ENCODE measurements at places on chromosomes 11 and 22.

DNA sequence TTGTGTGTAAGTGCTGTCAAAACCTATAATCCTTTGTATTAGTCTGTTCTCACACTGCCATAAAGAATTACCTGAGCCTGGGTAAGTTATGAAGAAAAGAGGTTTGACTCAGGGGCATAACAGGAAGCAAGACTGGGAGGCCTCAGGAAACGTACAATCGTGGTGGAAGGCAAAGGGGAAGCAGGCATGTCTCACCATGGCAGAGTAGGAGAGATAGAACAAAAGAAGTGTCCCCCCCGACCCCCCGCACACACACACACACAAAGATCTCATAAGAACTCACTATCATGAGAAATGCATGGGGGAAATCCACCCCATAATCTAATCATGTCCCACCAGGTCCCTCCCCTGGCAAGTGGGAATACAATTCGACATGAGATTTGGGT, 2.3 kb upstream of the USP28 start:
- DNase-seq = no peak

GRCh38 chr22:35128637-35129036, 62.7 kb downstream of the ISX start:
- no peak for DNase-seq

- DNase-seq = peak; percentile 67
Observed at GRCh38 chr11:75597636-75598035, 35.6 kb downstream of the SERPINH1 start.

GRCh38 chr11:69189059-69189458, 33.3 kb downstream of the SMIM38 start:
- no peak for DNase-seq

DNA sequence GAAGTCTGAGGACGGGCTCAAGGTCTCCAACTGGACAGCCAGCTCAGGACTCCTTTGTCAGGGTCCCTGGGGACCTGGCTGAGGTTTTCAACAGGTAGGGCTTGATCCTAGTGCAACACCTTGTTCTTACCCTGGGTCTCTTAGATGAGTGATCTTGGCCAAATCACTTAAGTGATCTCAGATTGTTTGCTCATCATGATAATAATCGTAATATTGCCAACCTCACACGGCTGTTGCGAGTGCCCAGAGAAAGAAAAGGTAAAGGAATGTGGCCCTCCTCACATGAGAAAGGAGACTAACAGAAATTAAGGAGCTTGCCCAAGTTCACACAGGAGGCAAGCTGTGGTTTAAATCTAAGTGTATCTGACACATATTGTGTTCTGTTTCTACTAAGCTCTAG, 28.5 kb downstream of the POU2AF3 start:
- no peak for DNase-seq

DNA sequence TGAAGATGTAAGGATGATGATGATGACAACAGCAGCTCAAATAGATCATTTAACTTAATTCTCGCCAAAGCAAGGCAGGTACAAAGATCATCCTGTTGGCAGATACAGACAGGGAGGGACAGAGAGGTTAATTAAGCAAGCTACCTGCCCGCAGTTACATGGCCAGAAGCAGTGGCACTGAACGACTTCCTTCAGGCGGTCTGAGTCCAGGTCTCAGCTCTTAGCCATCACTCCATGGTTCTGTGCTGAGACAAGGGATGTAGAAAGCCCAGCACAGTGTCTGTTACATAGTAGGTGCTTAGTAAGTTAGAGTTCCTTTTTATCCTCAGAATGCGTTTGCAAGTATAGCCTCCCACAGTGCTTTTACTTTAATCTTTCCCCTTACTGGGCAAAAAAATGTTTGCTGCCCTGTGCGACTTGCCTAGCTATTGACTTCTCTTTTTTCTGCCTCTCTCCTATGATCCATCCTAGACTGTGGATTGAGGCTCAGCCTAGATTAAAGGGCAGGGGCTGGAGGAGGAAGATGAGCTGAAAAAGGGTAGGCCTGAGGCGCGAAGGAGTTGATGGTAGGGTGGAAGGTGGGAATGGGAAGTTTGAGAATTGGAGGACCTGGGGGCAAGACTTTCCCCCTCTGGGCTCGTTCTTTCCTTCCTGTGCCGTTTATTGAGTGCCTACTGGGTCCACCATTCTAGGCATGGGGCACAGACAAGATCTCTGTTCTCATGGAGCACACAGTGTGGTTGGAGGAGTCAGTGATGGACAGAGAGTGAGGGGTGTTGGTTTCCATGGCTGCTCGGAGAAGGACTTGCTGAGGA, 108.2 kb upstream of the OR4B1 start:
- no peak for DNase-seq

GRCh38 chr22:41725510-41726110, 26.3 kb downstream of the MEI1 start:
- DNase-seq = no peak

- no peak for DNase-seq
Observed at GRCh38 chr11:107566569-107566968, 1.0 kb upstream of the ALKBH8 start.

DNA sequence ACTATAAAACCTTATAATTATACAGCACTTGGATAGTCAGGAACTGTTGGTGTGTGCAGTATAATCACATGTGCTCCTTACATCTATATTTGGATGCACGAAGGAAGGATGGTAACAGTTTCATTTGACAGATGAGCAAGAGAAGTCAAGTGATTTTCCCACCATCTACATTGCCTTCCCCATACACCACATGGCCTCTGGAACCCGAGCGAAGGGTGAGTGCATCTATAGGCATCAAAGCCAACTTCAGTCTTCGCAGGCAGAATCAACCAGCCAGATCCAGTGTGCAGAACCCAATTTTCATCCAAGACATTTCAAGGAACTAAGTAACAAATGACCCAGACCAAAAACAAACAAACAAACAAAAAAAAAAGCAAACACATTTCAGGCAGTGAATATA, 85.1 kb upstream of the BLID start:
- DNase-seq = no peak

DNA sequence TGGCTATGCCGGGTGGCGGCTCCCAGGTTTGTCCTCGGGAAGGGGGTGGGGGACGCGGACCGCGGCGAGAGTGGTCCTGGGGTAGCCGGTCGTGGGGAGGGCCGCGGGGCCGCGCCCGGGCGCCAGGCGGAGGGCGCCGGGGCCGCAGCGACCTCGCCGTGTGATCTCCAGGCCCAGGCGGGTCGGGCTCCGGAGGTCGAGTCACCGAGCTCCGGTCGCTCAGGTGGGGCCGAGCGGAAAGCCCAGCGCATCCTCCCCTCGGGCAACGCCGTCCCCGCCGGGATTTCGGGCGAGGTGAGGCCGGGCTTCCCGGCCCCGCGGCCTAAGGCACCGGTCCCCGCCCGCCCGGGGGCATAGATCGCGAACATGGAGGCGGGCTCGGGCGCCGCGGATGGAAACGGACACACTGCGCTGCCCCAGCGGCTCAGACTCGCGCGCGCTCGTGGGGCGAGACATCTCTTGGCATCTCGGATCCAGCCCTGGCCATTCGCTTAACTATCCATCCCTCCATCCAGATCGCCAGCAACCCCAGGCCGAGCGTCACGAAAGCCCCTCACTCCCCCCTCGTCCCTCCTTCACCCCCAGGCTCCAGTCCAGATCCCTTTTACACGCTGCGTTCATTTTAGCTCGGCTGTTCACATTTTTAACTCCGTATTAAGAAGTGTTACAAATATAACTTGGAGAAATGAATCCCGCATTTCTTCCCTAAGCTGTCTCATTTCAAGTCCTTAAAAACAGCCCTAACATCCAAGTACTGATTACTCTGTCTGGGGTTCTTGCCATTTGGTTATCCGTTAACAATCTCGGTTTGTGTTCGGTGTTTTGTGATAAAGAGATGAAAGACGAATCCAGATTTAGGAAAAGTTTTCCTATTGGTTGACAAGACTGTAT, 460 bp downstream of the ZC3H12C start:
- DNase-seq = peak; percentile 22

All from NCI-H524 (cell line).